ENCODE measurements at places on chromosomes 4 and X.

DNA sequence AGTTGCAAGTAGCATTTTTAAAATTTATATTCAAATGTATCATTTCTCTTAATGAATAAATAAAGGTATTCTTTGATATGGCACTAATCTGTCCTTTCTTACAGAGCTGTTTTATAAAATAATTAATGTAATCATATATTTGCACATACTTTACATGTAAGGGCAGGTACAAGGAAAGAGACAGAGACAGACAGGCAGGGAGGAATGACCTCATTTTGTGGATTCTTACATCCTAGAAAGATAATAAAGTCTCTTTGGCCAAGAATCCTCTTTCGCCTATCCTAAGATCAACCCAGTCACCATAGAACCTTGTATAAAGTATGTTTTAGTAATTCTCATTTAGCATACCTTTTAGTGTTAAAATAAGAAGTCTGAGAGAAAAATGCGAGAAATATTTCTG is 98.5 kb upstream of the CTSO start:
- no peak for DNase-seq

DNA sequence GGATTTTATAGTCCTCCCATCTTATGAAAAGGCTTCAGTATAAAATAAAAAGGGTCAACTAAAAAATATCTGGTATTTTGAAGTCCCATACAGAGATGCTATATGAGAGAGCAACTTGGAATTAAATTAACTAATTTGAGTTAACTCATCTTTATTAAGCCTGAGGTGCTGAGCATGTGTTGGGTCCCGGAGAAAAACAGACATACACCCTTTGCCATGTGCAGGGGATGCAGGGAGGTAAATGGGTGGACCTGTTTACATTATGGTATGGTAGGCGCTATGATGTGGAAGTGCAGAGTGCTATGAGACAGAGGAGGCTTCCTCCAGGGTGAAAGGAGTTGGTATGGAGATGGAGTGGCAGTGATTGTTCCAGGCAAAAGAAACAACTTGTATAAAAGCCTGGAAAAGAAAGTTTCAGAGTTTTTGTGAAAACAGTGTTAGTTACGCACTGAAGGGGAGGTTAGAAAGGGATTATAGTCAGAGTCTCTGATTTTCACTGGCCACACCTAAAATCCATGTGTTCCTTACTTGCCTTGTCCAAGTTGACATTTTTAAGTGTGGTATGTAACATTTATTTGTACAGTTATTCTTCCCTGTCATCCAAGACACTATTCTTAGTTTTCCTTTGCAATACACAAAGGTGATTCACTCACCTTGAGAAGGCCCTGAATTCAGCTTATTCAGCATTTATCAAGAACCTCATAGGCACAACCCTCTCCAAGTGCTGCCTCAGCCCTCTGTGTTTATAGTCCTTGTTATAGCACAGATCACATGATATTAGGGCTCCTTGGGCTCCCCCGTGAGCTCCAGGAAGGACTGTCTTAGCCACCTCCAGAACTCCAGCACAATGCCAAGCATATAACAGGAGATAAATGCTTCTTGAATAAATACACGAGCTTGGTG is 152.0 kb downstream of the RASL11B start:
- DNase-seq: no peak

DNA sequence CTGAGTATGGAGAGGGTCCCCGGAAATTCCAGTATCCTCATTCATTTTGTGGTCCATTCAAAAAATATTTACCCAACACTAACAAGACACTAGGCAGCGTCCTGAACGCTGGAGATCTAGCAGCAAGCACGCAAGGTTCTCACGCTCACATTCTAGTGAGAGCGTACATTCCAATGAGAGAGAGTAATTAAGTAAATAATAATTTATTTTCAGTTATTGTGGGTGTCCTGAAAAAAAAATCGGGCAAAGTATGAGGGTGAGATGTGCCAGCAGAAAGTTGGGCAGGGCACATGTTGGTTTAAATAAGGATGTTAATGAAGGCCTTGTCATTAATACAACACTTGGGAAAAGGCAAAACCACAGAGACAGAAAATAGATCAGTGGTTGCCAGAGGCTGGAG is 4.0 kb upstream of the TMEM156 start:
- DNase-seq: no peak

DNA sequence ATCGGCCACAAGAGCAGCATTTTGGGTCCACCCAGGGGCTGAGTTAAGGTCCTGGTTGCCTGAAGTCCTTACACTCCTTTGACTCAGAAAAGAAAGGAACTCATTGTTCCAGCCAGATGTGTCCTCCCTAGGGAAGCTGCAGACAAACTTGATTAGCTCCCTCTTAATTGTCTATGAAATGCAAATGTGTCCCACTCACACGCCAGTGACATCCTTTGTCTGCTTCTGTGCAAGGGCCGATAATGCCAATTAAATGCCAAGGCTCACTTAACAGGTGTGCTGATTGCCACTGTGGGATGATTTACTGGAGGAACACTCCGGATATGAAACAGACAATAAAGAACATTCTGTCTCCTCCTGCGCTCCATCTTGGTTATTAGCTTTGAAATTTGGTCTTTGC is 332.9 kb upstream of the CPEB2 start:
- DNase-seq: no peak

DNA sequence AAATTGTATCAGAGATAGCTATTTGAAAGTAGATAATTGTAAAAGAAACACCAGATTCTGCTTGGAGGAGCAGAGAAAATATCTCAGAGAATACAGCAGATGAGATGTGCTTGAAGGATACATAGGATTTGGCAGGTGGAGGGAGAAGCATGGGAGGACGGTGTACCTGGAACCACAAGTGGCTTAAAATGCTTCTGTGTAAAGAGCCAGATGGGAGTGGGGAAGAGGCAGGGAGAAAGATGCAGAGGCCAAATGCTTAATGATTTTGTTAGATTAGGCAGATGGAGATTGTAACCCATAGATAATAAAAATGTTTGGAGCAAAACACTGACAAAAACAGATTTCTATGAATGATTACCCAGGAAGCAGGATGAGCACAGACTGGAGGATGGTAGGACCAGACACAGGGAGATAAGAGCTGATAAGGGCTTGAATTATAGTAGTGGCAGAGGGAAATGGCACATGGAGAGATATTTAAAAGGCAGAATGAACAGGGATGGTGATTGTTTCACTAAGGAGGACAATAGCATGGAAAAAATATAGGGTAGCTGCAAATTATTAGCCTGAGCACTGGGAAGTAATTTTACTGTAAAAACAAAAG is 145.7 kb upstream of the TBC1D9 start:
- DNase-seq: no peak

- no peak for DNase-seq
These were observed 548.3 kb upstream of the SLIT2 start for GRCh38 chr4:19703391-19703790.

DNA sequence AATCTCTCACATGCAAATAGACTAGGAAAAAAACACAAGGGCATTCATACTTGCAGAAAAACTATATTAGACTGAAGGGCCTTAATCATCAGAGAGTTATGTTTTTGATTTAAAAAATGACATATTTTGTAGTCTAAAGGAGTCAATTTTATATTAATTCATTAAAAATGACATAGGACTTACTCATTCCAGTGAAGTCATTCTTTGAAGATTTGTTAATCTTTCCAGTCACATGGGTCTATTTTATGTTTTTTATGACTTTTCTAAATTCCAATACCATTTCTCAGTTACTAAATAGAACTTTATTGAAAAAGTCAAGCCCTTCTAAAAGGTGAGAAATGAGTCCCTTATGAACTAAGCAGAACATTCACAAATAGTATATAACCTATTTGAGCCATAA is 743.8 kb upstream of the INTU start:
- DNase-seq: no peak

- DNase-seq: no peak
These were observed 36.7 kb downstream of the UBQLN2 start for GRCh38 chrX:56600141-56600540.

- DNase-seq: no peak
These were observed 1.4 kb upstream of the AIFM1 start for GRCh38 chrX:130167040-130167439.

DNA sequence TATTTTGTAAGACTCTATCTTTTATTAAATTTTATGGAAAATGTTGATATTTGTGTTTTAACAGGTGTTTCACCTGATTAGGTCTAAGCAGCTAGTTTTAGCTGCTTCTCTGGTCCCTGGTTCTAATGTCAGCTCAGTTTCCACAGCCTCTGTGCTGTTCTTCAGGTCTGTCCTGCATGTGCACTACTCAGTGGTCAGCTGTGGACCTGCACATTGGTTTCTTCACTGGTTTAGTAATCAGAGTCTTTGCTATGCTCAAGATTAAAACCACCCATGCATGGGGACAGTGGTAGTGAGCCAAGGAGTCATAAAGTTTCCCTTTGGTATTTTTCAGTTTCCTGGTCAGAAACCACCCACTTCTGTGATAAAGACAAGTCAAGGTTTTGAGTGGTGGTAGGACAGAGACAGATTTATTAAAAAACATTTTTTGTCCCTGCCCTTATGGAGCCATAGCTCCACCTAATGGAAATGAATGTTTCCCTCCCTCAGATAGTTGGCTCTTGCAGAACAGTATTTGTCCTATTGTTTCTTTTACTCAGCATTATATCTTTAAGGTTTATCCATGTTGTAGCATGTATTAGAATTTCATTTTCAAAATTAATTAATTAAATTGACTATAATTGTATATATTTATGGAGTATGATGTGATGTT is 36.8 kb upstream of the VBP1 start:
- no peak for DNase-seq

DNA sequence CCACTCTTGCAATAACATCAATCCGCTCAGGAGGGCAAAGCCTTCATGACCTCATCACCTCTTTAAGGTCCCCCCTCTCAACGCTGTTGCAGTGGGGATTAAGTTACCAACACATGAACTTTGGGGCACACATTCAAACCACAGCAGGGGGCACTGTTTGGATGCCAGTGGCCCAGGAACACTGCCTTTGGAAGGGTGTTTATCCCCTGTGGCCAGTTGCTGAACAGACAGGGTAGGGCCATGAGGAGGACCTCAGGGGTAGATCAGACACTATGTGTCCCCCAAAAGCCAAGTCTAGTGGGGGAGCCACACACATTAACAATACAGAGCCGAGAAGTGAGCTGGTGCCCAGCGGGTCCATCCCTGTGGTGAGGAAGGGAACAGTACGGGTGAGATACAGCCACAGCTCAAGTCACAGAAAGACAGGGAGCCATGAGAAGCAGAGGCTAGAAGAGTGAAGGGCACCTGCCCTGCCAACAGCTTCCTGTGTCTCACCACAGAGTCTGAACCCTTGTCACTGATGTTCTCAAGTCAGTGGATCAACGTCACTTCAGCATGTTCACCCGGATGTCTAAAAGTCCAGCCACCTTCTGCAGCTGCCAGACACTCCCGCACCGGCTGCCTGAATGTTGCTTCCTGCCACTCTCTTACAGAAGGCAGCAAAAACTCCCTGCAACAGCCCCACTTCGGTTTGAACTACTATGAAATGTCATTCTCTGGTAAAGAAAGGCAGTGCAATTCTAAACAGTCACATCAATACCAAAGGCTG is 19.9 kb upstream of the MXD4 start:
- DNase-seq: peak; percentile 41

- DNase-seq: no peak
These were observed 140.7 kb downstream of the RPS6KA6 start for GRCh38 chrX:84047339-84047738.

- no peak for DNase-seq
These were observed 36.0 kb upstream of the CD99L2 start for GRCh38 chrX:150934453-150934852.

GRCh38 chr4:53113431-53114225 is 251.5 kb downstream of the RASL11B start:
- DNase-seq: no peak

- no peak for DNase-seq
These were observed 398.8 kb upstream of the RPS6KA3 start for GRCh38 chrX:20665481-20665880.
